ENCODE measurements at places on chromosomes 7 and 10.

GRCh38 chr7:29196191-29196590, 1.6 kb downstream of the CHN2 start:
- no peak for DNase-seq

GRCh38 chr10:97046456-97047082, 139.2 kb downstream of the SLIT1 start:
- DNase-seq: no peak

DNA sequence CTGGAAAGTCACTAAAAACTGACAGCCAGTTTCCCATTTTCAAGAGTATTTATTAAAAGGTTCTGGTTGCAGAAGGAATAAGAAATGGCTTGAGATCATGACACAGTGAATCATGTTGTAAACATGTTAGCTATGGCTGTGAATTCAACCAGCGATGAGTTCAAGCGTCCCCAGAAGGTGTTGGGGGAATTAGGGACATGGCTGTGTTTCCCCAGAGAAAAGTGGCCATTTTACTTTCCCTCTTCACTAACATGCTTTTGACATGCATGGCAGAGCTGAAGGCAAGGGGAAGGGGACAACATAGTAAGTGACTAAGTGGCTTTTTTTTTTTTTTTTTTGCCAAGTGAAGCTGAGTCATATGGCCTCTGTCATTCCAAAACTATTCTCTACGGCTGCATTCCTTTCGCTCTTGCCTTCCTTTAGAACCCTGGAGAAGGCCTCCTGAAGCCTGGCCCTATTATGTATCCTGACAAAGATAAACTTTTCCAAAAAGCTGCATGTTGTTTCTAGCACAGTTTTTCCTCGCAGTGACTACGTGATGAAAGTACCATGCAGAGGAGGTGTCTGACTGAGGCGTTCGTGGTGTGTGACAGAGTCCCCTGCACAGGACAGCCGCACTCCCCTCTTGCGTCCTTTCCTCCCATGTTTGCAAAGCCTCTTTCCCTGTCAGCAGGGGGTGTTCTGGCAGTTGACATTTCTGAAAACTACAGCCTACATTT, 46.9 kb downstream of the EGFR start:
- no peak for DNase-seq

DNA sequence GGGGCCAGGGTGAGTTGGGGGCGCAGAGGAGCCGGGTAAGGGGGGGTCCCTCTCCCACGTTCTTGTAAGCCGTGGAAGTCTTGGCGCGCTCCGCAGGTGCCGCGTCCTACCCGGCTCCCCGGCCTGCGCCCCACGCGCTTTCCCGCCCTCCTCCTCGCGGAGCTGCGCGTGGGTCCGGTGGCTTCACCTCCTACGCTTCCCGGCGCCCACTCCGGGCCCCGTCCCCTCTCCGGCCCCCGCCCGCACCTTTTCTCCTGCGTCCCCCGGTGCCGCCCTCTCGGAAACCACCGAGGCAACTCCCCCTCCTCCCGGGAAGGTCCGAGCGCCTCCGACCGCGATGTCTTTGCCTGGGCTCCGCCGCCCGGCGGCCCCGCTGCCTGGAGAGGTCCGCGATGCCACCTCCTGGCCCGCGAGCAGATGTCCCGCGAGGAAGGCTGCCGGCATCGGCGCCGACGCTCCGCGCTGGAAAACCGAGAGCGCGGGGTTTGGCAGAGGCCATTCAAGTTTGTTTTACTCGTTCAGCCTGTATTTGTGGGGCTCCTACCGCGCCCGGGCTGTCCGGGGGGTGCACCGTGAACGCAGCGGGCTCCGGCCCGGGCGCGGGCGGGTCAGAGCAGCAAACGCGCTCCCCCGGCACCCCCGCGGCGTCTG, 2.4 kb upstream of the NKX6-2 start:
- DNase-seq: no peak

GRCh38 chr10:13270877-13271551, 28.9 kb downstream of the PHYH start:
- no peak for DNase-seq

GRCh38 chr7:43294080-43294630, 181.7 kb downstream of the HECW1 start:
- DNase-seq: no peak

- DNase-seq: no peak
Observed at GRCh38 chr10:31583293-31583692, 264.3 kb downstream of the ZEB1 start.

- no peak for DNase-seq
Observed at GRCh38 chr7:46283852-46284251, 362.8 kb upstream of the IGFBP3 start.

- DNase-seq: no peak
Observed at GRCh38 chr7:30485667-30486066, 7.1 kb upstream of the NOD1 start.

- no peak for DNase-seq
Observed at GRCh38 chr7:121329191-121330052, 622 bp downstream of the WNT16 start.

GRCh38 chr7:104240401-104240800, 32.6 kb upstream of the ORC5 start:
- DNase-seq: no peak

DNA sequence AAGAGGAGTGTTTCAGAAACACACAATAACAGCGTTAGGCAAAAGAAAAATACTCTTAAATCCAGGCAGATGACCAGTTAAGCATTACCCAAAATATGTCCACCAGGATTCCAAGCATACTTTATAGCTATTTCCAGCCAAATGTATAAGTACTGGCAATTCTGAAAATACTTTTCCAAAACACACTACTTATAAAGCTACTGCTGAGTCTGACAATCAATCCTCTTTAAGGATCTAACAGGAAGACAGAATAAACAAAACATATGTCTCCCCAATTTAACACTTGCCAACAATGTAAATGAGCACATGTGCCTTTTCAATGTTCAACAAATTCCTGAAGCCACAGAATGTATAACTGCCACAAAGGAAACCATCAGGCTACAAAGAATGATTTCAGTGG, 370.9 kb downstream of the SORCS1 start:
- DNase-seq: no peak

DNA sequence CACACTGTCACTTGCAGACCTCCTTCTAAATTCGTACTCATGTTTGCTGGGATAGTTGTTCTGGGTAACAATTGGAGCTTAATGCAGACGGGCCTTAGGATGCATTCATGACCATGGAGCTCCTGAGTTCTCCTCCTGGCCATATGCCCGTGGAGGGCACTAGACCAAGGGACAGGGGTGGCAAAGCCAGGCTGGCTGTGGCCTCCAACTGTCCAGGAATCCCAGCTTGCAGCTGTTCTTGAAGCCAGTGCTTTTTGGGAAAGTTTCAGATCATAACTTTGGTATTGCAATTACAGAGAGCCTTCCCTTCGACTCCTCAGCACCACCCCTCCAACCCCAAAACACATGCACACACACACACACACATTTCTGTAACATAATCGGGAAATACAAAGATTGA, 30.6 kb downstream of the ANTXRL start:
- no peak for DNase-seq

GRCh38 chr10:130454543-130455000, 318.4 kb downstream of the GLRX3 start:
- no peak for DNase-seq

- DNase-seq: no peak
Observed at GRCh38 chr10:100061401-100061800, 20.3 kb downstream of the CPN1 start.

GRCh38 chr10:81915504-81915897, 40.5 kb downstream of the NRG3 start:
- DNase-seq: no peak

- no peak for DNase-seq
Observed at GRCh38 chr10:63515002-63515763, 6.0 kb upstream of the REEP3 start.

DNA sequence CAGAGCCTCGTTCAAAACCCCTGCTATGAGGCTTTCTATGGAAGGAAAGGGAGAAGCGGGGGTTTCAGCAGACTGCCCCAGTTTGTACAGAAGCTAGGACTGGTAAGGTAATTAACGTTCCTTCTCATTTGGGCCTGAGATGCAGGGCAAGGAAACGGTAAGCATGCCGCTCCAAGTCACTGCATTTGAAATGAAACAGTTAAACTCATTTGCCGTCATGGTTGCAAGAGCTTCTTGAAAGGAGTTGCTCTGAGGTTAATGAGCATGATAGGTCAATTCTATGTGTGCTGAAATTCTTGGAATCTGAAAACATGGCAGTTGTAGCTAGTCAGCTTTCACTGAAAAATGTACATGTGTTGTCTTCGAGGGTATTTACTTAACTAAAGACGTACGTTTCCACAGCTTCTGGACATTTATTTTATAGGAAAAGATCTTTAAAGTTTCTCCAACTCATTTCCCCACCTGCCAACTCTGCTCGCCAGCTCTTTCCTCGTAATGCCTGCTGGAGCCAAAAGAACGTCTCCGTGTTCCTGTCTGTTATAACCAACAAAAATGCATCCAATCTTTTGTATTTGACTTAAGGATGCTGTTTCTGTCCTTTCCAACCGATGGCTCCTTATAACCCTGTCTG, 73.3 kb downstream of the ADAM12 start:
- no peak for DNase-seq

DNA sequence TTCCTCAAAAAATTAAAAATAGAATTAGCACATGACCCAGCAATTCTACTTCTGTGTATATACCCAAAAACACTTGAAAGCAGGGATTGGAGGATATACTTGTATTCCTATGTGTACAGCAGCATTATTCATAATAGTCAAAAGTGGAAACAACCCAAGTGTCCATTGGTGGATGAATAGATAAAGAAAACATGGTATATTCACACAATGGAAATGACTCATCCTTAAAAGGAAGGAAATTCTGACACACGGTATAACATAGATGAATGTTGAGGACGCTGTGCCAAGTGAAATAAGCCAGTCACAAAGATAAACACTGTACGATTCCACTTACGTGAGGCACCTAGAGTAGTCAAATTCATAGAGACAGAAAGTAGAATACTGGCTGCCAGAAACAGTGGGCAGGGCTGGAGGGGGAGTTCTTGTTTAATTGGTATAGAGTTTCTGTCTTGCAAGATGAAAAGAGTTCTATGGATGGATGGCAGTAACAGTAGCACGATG, 26.6 kb upstream of the KAT6B start:
- DNase-seq: no peak

DNA sequence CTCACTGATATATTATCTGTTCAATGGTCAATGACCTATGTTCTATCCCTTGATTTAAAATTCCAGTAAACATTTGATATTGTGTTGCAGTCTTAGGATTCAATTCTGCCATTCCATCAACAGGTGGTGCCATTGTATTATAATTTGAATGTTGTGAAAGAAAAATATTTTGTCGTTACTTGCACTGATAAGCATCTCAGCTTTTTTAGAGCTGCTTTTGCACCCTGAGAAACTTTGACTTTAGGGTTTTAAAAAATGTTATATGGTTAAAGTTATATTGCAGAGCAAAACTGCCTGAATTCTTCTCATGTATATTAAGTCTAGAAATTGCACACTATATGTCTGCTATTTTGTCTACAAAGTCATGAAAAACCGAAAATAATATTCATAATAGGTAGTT, 18.8 kb upstream of the MINDY3 start:
- no peak for DNase-seq

DNA sequence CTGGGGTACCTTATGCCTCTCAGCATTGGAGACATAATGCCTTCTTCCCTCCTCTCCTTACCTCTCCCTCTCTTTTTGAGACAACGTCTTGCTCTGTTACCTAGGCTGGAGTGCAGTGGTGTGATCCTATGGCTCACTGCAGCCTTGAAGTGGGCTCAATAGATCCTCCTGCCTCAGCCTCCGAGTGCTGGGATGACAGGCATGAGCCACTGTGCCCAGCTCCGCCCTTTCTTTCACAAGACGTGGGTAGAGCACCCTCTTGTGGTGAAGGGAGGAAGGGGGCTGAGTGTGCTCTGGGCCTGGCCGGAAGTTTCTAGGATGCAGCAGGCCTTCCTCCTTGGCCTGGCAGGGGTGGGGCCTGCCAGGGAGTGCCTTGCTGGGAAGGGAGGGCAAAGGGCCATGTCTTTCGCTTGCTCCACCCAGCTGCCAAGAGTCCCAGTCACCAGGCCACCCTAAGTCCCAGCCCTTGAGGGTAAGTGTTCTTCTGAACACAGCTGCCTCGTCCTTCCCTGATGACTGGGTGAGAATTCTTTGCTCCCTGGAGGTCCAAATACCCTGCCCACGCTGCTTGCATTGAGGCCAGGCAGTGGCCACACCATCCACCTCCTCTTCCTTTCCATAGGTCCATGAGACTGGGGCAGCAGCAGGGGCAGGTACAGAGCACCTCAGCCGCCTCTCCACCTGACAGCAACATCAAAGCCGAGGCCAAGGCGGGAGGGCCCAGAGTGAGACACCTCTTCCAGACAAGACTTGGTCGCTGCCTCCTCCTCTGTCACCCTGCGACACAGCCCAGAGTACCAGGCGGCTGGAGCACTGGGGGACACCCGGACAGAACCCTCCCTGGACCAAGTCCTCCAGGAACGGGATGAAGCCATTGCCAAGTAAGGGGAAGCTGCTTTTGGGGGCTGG, 3.7 kb downstream of the ABHD11 start:
- peak; percentile 57 for DNase-seq

- no peak for DNase-seq
Observed at GRCh38 chr10:129909531-129910256, 54.4 kb downstream of the EBF3 start.

DNA sequence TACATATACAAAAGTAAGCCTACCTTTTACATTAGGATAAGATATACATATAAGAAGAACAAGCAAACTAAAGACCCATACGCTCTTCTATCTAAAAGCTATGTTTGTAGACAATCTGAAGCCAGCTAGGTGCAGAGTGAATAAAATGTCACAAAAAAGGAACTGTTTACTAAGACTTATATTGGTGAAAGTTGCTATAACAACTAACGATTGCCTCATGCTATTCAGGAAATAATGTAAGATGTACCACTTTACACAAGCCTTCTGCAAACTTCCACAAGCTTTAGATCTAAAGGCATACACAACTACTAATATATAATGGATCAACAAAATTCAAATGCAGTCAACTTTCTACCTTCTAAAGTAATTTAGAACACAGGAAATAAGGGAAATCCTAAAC, 175.1 kb downstream of the SRPK2 start:
- DNase-seq: no peak

DNA sequence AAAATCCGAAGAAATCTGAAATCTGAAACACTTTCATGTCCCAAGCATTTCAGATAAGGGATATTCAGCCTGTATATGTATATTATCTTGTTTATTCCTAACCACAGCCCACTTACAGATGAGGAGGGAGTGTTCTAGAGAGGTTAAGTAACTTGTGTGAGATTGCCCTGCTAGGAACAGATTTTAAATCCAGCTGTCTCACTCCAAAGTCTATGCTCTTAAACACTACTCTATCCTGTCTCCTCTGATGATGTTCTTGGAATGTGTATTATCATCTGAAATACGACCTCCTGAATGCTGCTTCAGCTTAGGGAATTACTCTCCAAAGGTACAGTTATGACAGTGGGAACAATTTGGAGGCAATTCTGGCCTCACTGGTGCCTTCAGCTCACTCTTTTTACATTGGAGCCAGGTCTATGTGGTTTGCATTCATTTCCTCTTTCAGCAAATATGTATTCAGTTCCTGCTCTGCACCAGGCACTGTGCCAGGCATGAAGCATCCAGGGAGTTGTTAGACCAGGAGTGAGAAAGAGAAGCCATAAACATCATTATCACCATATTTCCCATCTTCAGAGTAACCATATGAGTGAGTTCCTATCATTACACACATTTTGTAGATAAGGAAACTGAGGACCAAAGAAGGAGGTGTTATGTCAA, 70.2 kb downstream of the NOC3L start:
- no peak for DNase-seq

GRCh38 chr7:154986200-154986945, 16.6 kb downstream of the PAXIP1 start:
- DNase-seq: no peak

- no peak for DNase-seq
Observed at GRCh38 chr10:97640868-97641811, 669 bp downstream of the PI4K2A start.

- no peak for DNase-seq
Observed at GRCh38 chr10:69107176-69107490, 16.8 kb upstream of the VPS26A start.
